ENCODE measurements at places on chromosomes 12 and 14. TPM values are rescaled to one million over a fixed set of nuclear protein-coding genes. Genes with fewer than 3 reads are reported as not detected.

Gene LRRC9
- not detected for total RNA-seq

- no peaks in the 10 kb centered on the region for H3K4me1 ChIP-seq
- H3K27me3 ChIP-seq: no peaks in the 10 kb centered on the region
- no peak overlapping the region for H3K27ac ChIP-seq
- H3K4me3 ChIP-seq: no peak overlapping the region
These were observed 44.7 kb downstream of the RIN3 start for GRCh38 chr14:92558319-92558718.

GRCh38 chr12:29895966-29896365, 112.2 kb upstream of the TMTC1 start:
- H3K36me3 ChIP-seq: no peaks in the 10 kb centered on the region
- no peak overlapping the region for H3K27ac ChIP-seq
- H3K4me1 ChIP-seq: no peaks in the 10 kb centered on the region
- no peak for DNase-seq

DNA sequence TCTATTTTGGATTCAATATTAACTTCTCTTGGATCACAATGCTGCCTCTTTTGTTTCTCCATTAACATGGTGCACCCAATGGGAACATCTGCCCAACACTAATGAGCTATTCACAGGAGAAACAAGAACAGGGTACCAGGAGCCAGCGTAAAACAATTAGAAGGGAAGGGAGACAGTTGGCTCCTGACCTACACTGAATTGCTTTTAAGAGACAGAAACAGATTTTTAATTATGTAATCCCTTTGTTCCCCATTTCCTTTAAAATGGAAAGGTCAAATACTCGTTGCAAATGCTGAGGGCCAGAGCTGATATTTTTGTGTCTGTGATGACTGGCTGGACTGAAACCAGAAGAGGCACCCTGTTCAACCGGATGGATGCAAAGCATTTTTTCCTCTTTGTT, 108.3 kb downstream of the SEC23A start:
- peak overlapping the region; percentile 13 for H3K27ac ChIP-seq
- peaks cover 39% of the 10 kb centered on the region for H3K4me1 ChIP-seq
- H3K4me3 ChIP-seq: no peak overlapping the region
- H3K27me3 ChIP-seq: no peaks in the 10 kb centered on the region

GRCh38 chr14:90674043-90674670, 142.1 kb downstream of the TTC7B start:
- H3K4me3 ChIP-seq: no peak overlapping the region
- H3K27me3 ChIP-seq: no peaks in the 10 kb centered on the region
- H3K36me3 ChIP-seq: peaks cover 8% of the 10 kb centered on the region
- H3K27ac ChIP-seq: no peak overlapping the region
- H3K4me1 ChIP-seq: peaks cover 19% of the 10 kb centered on the region

All from endothelial cell of umbilical vein (primary cell).